ENCODE measurements at places on chromosomes 2 and 18. TPM values are rescaled to one million over a fixed set of nuclear protein-coding genes. Genes with fewer than 3 reads are reported as not detected.

Gene FEV
- total RNA-seq = not detected

GRCh38 chr2:138652378-138652777, 127.8 kb downstream of the NXPH2 start:
- DNase-seq = no peak
- H3K27me3 ChIP-seq = no peaks in the 10 kb centered on the region
- no peaks in the 10 kb centered on the region for H3K4me1 ChIP-seq
- no peak overlapping the region for H3K27ac ChIP-seq

- H3K4me3 ChIP-seq = no peak overlapping the region
- H3K4me1 ChIP-seq = peaks cover 15% of the 10 kb centered on the region
- H3K27ac ChIP-seq = no peak overlapping the region
- peaks cover 26% of the 10 kb centered on the region for H3K27me3 ChIP-seq
- no peaks in the 10 kb centered on the region for H3K36me3 ChIP-seq
- DNase-seq = peak; percentile 16
Measured at GRCh38 chr18:48049757-48050156, 119.3 kb upstream of the SMAD2 start.

DNA sequence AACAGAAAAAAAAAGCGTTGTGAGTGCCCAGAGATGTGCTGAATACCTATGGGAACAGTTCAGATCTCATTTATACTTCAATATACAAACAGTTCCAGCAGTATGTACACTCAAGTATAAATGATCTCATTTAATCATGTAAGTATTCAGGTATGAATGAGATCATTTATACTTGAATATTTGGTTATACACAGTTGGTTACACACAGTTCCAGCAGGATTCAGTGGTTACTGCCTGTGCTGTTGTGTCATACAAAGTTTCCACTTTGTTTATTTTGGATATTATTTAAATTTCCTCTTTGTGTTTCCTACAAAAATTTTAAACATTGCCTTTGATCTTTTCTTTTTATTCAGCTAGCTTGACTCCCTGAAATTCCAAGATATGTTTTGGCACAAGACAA, 293.5 kb upstream of the SLC39A10 start:
- no peak overlapping the region for H3K27ac ChIP-seq
- no peaks in the 10 kb centered on the region for H3K36me3 ChIP-seq
- H3K4me1 ChIP-seq = peaks cover 5% of the 10 kb centered on the region
- no peak overlapping the region for H3K4me3 ChIP-seq

- no peaks in the 10 kb centered on the region for H3K36me3 ChIP-seq
- H3K27me3 ChIP-seq = no peaks in the 10 kb centered on the region
- no peak overlapping the region for H3K27ac ChIP-seq
- DNase-seq = no peak
- no peak overlapping the region for H3K4me3 ChIP-seq
- no peaks in the 10 kb centered on the region for H3K4me1 ChIP-seq
Measured at GRCh38 chr2:54054271-54054670, 61.1 kb upstream of the ACYP2 start.

DNA sequence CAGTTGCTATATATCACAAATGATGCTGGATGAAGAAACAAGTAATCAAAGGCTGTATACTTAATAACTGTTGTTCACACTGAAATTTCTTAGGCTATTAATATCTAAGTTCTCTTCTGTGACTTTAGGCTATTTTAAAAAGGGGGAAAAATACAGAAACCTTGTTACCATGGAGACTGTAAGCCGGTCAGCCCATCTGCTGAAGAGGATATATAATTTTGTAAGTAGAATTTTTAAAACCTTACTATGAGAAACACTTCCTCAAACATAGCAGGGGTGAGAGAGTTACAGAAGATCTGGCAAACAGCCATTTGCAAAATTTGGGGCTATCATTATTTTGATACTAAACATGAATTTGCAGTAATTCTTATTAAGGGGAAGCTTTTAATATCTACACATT, 27.8 kb downstream of the CACNB4 start:
- no peaks in the 10 kb centered on the region for H3K27me3 ChIP-seq
- H3K4me1 ChIP-seq = no peaks in the 10 kb centered on the region
- no peaks in the 10 kb centered on the region for H3K36me3 ChIP-seq
- H3K27ac ChIP-seq = no peak overlapping the region
- no peak overlapping the region for H3K4me3 ChIP-seq

Gene KCNF1
- total RNA-seq = 1.0 TPM

DNA sequence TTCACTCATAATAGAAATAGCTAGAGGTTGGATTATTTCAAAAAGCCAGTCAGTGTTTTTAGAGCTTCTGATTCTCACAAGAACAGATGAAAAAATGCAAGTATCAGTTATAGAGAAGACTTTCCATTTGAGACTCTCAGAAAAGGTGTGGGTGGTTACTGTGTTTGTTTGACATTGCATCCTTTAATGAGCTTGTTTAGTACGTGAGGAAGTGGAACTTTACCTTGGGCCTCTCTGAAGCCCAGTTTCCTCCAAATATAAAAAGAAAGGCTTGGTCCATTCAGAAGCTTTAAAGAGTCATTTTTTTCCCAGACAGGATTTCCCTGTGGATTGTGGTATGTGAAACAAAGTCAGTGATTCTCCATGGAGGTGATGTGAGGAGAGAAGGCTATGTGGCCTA, 89.9 kb upstream of the RANBP2 start:
- no peaks in the 10 kb centered on the region for H3K4me1 ChIP-seq
- no peak overlapping the region for H3K4me3 ChIP-seq
- no peak overlapping the region for H3K27ac ChIP-seq
- no peaks in the 10 kb centered on the region for H3K27me3 ChIP-seq
- DNase-seq = no peak
- no peaks in the 10 kb centered on the region for H3K36me3 ChIP-seq

DNA sequence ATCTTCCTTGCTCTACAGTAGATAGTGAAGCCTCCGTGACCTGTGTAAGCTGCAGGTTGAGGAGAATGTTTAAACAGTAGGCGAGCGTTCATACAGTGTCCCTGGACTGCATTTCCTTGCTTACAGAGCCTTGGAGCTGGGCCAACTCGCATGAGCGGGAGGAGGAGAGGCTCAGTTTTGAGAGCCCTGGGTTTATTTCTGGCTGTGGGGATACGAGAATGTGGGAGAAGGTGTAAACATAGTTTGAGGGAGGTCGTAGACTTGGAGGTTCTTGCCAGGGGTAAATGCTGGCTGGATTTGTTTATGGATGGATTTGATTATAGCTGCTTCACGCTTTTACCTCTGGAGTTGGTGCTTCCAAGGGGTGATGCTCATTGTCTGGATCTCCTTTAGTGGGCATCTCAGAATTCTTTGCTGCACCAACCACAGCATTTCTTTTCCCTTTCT, 20.8 kb downstream of the CRIM1 start:
- H3K27ac ChIP-seq = peak overlapping the region; percentile 88
- no peaks in the 10 kb centered on the region for H3K27me3 ChIP-seq
- peaks cover 98% of the 10 kb centered on the region for H3K4me1 ChIP-seq
- peak; percentile 37 for DNase-seq

Gene NYAP2
- total RNA-seq = 0.30 TPM

- no peaks in the 10 kb centered on the region for H3K4me1 ChIP-seq
- no peaks in the 10 kb centered on the region for H3K36me3 ChIP-seq
- H3K27me3 ChIP-seq = no peaks in the 10 kb centered on the region
- no peak for DNase-seq
Measured at GRCh38 chr2:175955136-175955535, 46.9 kb downstream of the LNPK start.

DNA sequence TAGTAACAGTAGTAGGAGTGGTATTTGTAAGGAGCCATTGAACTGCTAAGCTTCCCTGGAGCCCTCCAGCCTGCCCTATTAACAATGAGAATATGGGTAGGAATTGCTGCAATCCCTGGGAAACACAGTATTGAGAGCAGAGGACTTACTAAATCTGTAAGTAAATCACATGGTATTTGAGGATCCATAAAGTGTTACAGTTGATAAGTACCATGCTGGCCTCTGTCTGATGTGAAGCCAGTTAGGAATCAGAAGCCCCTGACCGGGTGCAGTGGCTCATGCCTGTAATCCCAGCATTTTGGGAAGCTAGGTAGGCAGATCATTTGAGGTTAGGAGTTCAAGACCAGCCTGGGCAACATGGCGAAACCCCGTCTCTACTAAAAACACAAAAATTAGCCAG, 224.6 kb downstream of the C1D start:
- no peak for DNase-seq
- 0 out of 2 replicates have a peak, but pooled peaks cover under 1% of the 10 kb centered on the region for H3K27me3 ChIP-seq
- no peaks in the 10 kb centered on the region for H3K4me1 ChIP-seq
- no peak overlapping the region for H3K27ac ChIP-seq
- no peaks in the 10 kb centered on the region for H3K36me3 ChIP-seq

Gene PLA2R1
- 0.40 TPM for total RNA-seq

GRCh38 chr2:155203178-155203577, 504.7 kb downstream of the KCNJ3 start:
- no peaks in the 10 kb centered on the region for H3K36me3 ChIP-seq
- H3K4me3 ChIP-seq = no peak overlapping the region
- H3K27me3 ChIP-seq = no peaks in the 10 kb centered on the region
- no peak for DNase-seq
- H3K4me1 ChIP-seq = no peaks in the 10 kb centered on the region

- no peaks in the 10 kb centered on the region for H3K27me3 ChIP-seq
- no peaks in the 10 kb centered on the region for H3K4me1 ChIP-seq
- no peak overlapping the region for H3K27ac ChIP-seq
- no peaks in the 10 kb centered on the region for H3K36me3 ChIP-seq
Measured at GRCh38 chr2:56014046-56014730, 90.6 kb upstream of the EFEMP1 start.

- no peaks in the 10 kb centered on the region for H3K27me3 ChIP-seq
- no peak overlapping the region for H3K4me3 ChIP-seq
- no peak for DNase-seq
- no peak overlapping the region for H3K27ac ChIP-seq
- H3K4me1 ChIP-seq = no peaks in the 10 kb centered on the region
- peaks cover 51% of the 10 kb centered on the region for H3K36me3 ChIP-seq
Measured at GRCh38 chr2:229810786-229811185, 96.4 kb upstream of the DNER start.

Gene SLC25A52
- not detected for total RNA-seq

- no peak for DNase-seq
- H3K27me3 ChIP-seq = no peaks in the 10 kb centered on the region
- H3K4me3 ChIP-seq = no peak overlapping the region
- no peaks in the 10 kb centered on the region for H3K4me1 ChIP-seq
- no peaks in the 10 kb centered on the region for H3K36me3 ChIP-seq
- H3K27ac ChIP-seq = no peak overlapping the region
Measured at GRCh38 chr18:63141778-63142176, 177.8 kb downstream of the BCL2 start.

GRCh38 chr2:35104309-35104708, 1251.3 kb upstream of the CRIM1 start:
- no peak overlapping the region for H3K27ac ChIP-seq
- H3K4me3 ChIP-seq = no peak overlapping the region
- no peaks in the 10 kb centered on the region for H3K27me3 ChIP-seq
- no peak for DNase-seq
- H3K36me3 ChIP-seq = no peaks in the 10 kb centered on the region
- H3K4me1 ChIP-seq = no peaks in the 10 kb centered on the region

- no peak overlapping the region for H3K27ac ChIP-seq
- H3K4me1 ChIP-seq = no peaks in the 10 kb centered on the region
- H3K27me3 ChIP-seq = no peaks in the 10 kb centered on the region
- no peaks in the 10 kb centered on the region for H3K36me3 ChIP-seq
- H3K4me3 ChIP-seq = no peak overlapping the region
Measured at GRCh38 chr2:208491641-208492040, 85.0 kb downstream of the PTH2R start.

GRCh38 chr2:172311921-172312345, 115.5 kb upstream of the ITGA6 start:
- H3K27ac ChIP-seq = no peak overlapping the region
- no peak for DNase-seq
- H3K27me3 ChIP-seq = no peaks in the 10 kb centered on the region
- no peaks in the 10 kb centered on the region for H3K4me1 ChIP-seq

GRCh38 chr2:160635488-160635887, 141.9 kb upstream of the RBMS1 start:
- no peaks in the 10 kb centered on the region for H3K4me1 ChIP-seq
- no peak overlapping the region for H3K27ac ChIP-seq
- no peak for DNase-seq
- no peaks in the 10 kb centered on the region for H3K27me3 ChIP-seq
- H3K36me3 ChIP-seq = no peaks in the 10 kb centered on the region

- no peak overlapping the region for H3K4me3 ChIP-seq
- no peaks in the 10 kb centered on the region for H3K27me3 ChIP-seq
- no peak overlapping the region for H3K27ac ChIP-seq
- no peaks in the 10 kb centered on the region for H3K4me1 ChIP-seq
- H3K36me3 ChIP-seq = no peaks in the 10 kb centered on the region
Measured at GRCh38 chr2:207091928-207092327, 73.8 kb downstream of the KLF7 start.

Gene KCNK3
- not detected for total RNA-seq

Gene GAREM1
- total RNA-seq = 10.2 TPM

DNA sequence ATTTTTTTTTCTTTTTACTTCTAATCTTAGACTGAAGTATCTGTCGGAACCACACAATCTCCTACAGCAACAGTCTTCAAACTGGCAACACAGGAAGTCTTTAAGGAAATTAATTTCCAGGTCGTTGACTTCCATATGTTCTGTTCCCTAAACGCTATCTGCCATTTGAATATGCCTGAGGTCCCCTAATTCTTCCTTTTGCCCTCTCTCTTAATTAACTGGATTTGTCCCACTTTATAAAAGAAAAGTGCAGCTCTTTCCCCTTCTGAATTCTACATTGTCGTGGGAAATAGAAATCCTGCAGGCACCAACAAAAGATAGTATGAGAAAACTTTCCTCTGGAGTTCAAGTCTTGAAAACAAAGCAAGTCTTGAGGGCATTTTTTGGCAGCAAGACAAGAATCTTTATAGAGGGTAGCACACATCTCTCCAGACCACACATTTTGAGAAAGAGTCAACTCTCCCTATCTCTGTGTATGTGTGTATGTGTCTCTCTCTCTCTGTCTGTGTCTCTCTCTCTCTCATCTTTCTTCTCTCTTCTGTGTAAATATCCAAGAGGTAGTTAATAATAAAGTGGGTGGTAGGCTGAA, 879.8 kb downstream of the SOCS6 start:
- H3K27me3 ChIP-seq = no peaks in the 10 kb centered on the region
- H3K27ac ChIP-seq = no peak overlapping the region
- no peak for DNase-seq
- no peak overlapping the region for H3K4me3 ChIP-seq
- no peaks in the 10 kb centered on the region for H3K36me3 ChIP-seq
- H3K4me1 ChIP-seq = no peaks in the 10 kb centered on the region

DNA sequence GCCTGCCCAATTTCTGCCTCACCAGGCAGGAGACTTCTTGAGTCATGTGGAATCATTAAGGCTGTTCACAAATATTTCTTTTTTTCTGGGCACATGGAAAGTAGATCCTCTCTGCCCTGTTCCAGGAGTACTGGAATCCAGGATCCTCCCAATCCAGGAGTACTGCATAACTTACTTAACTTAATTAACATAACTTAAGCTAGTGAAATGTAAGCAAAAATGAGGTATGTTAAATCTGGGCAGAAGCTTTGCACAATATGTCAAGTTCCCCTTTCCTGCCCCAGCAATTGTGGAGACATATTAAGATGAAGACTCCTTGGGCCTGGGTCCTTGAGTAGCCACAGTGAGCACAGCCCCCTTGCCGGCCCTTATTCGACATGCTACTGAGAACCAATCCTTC, 3.2 kb downstream of the CD207 start:
- no peak for DNase-seq

DNA sequence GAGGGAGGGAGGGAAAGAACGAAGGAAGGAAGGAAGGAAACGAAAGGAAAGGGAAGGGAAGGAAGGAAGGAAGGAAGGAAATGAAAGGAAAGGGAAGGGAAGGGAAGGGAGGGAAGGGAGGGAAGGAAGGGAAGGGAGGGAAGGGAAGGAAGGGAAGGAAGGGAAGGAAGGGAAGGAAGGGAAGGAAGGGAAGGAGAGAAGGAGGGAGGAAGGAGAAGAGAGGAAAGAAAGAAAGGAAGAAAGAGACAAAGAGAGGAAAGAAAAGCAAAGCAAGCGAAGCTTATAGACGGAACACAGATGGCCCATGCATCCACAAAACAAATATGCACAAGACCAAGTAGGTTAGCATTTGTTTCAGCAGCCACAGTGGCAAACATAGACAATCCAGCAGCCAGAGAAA, 20.4 kb upstream of the GALNT3 start:
- no peaks in the 10 kb centered on the region for H3K36me3 ChIP-seq
- DNase-seq = no peak
- no peaks in the 10 kb centered on the region for H3K4me1 ChIP-seq
- H3K27ac ChIP-seq = no peak overlapping the region
